Fibroblast of lung (primary cell): ENCODE measurements at places on chromosomes 7 and 10. TPM values are rescaled to one million over a fixed set of nuclear protein-coding genes. Genes with fewer than 3 reads are reported as not detected.

DRGX gene
- not detected in 2 replicates for total RNA-seq

- peaks cover 4% of the 10 kb centered on the region for H3K36me3 ChIP-seq
- H3K27me3 ChIP-seq = no peaks in the 10 kb centered on the region
- H3K27ac ChIP-seq = no peak overlapping the region
Measured at GRCh38 chr7:5431560-5432015, 8.0 kb upstream of the TNRC18 start.

- no peaks in the 10 kb centered on the region for H3K36me3 ChIP-seq
- peak; percentile 67 for DNase-seq
- no peak overlapping the region for H3K4me3 ChIP-seq
- no peak overlapping the region for H3K27ac ChIP-seq
Measured at GRCh38 chr10:79374312-79375191, 27.3 kb downstream of the PPIF start.

GRCh38 chr7:96203786-96204185 lies 118.1 kb downstream of the SLC25A13 start:
- H3K4me1 ChIP-seq = no peaks in the 10 kb centered on the region
- H3K27me3 ChIP-seq = no peaks in the 10 kb centered on the region
- no peak for DNase-seq
- H3K27ac ChIP-seq = no peak overlapping the region

LSM5 gene
- total RNA-seq = 13.6 and 23.0 TPM in 2 replicates

DNA sequence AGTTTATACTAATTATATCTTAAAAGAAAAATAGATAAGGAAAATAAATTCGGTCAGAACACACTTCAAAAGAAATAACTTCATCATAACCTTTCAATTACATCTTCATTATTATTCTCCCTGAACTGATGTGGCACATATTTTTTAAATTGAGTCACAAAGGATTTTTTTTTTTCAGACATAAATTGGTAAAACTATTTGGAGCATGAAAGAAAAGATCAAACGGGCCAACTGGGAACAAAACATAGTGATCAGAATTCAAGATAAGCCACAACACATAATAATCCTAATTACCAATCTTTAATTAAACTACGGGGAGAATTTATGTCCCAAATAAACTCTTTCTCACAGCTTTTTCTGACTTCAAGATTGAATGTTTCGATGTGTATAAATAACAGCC lies 258.2 kb upstream of the MAGI2 start:
- no peak for DNase-seq
- no peaks in the 10 kb centered on the region for H3K36me3 ChIP-seq
- H3K4me1 ChIP-seq = no peaks in the 10 kb centered on the region
- no peaks in the 10 kb centered on the region for H3K27me3 ChIP-seq
